Stimulated activated CD8-positive, alpha-beta memory T cell treated with anti-CD3 and anti-CD28 coated beads, Interleukin-7, amount 100 ng/mL, for 48 hours (primary cell): ENCODE measurements at places on chromosomes 12 and 14.

GRCh38 chr14:98208943-98209342 lies 1063.1 kb downstream of the BCL11B start:
- no peak for DNase-seq

GRCh38 chr12:19525274-19525673 lies 86.0 kb downstream of the AEBP2 start:
- no peak for DNase-seq

GRCh38 chr14:99725774-99726537 lies 41.9 kb downstream of the CYP46A1 start:
- DNase-seq: no peak

- no peak for DNase-seq
Observed at GRCh38 chr12:44317651-44318126, 481.8 kb downstream of the TMEM117 start.

GRCh38 chr14:68586896-68587751 lies 205.7 kb downstream of the ZFP36L1 start:
- DNase-seq: no peak

GRCh38 chr12:54549774-54550451 lies 512 bp downstream of the PDE1B start:
- DNase-seq: no peak

- no peak for DNase-seq
Observed at GRCh38 chr14:28340816-28341215, 425.8 kb upstream of the FOXG1 start.

- DNase-seq: no peak
Observed at GRCh38 chr14:99432485-99432884, 48.2 kb downstream of the SETD3 start.

DNA sequence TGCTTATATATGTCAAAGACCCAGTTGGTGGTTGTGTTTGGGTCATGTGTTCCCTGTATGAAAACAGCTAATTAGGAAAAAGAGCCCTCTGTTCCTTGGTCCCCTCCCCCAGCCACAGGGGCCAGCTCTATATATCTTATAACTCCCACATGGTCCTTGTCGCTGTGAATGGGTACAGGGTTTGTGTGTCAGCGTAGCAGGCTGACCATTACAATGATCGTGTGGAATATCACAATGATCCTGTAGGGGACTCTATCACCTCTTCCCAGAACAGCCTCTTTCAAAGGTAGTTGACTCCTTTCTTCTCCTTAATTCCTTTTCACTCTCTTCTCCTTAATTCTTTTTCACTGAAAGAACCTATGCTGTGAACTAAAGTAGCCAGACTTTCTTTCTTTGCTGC lies 51.6 kb upstream of the RIC8B start:
- no peak for DNase-seq

DNA sequence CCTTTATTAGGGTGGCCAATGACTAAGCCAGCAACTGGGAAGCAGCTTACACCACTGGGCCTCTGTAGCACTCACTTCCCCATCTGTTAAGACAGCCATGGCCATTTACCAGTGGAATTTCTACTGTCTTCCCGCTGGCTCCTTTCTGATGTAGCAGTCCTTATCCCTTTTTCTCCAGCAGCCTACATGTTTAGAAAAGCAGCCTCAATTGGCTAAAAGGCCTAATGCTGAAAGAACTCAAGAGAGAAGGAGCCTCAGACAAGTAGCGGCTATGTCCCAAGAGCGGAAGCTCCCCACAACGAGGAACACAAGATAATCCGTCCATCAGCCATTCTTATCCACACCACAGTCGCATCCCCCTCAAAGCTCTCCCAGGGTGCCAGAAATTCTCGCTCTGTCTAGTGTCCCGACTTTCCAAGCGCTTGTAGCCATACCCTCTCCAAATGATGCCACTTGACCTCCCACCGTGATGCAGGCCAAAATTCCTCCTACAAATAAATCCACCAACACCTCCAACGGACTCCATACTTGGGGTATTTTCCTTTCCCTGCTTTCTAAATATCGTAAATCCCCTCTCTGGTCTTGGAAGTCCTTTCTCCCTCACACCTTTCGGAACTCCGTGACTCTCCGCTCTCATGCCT lies 624 bp downstream of the M6PR start:
- DNase-seq: no peak

DNA sequence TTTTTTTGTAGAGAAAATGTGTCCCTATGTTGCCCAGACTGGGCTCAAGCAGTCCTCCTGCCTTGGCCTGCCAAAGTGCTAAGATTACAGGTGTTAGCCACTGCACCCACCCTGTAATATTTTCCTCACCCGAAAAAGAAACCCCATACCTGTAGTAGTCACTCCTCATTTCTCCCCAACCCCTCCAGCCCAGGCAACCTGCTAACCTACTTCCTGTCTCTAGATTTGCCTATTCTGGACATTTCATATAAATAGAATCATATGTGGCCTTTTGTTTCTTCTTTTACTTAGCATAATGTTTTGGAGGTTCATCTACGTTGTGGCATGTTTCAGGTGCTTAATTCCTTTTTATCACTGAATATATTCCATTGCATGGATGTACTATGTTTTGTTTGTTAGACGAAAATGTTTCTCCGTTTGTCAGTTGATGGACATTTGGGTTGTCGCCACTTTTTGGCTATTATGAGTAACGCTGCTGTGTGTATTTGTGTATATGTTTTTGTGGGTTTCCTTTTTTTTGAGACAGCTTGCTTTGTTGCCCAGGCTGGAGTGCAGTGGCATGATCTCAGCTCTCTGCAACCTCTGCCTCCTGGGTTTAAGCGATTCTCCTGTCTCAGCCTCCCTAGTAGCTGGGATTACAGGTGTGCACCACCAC lies 6.2 kb downstream of the ANKRD13A start:
- DNase-seq: no peak

- DNase-seq: no peak
Observed at GRCh38 chr12:92624236-92624635, 78.6 kb upstream of the PLEKHG7 start.

DNA sequence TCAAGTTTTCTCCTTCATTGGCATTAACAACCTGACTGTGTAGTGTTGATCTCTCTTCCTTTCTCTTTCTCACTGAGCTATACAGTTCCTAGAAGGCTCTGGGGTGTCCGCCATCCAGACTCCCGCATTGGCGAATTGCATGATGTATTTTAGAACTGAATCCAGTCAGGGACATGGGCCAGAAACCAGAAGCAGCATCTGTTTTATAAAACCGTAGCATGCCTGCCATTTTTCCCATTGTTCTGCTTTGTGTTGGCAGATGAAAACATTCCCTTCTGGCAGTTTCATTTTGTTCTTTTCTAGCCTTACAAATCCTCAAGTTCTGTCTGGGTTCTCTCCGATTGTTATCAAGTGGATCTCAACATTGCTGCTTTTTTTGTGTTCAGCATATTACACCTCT lies 268.3 kb upstream of the SEL1L start:
- no peak for DNase-seq

GRCh38 chr14:45185100-45185814 lies 49.5 kb downstream of the FANCM start:
- DNase-seq: no peak

- no peak for DNase-seq
Observed at GRCh38 chr14:55867719-55868118, 250.5 kb upstream of the PELI2 start.

GRCh38 chr14:63672417-63673180 lies 30.9 kb upstream of the WDR89 start:
- no peak for DNase-seq

DNA sequence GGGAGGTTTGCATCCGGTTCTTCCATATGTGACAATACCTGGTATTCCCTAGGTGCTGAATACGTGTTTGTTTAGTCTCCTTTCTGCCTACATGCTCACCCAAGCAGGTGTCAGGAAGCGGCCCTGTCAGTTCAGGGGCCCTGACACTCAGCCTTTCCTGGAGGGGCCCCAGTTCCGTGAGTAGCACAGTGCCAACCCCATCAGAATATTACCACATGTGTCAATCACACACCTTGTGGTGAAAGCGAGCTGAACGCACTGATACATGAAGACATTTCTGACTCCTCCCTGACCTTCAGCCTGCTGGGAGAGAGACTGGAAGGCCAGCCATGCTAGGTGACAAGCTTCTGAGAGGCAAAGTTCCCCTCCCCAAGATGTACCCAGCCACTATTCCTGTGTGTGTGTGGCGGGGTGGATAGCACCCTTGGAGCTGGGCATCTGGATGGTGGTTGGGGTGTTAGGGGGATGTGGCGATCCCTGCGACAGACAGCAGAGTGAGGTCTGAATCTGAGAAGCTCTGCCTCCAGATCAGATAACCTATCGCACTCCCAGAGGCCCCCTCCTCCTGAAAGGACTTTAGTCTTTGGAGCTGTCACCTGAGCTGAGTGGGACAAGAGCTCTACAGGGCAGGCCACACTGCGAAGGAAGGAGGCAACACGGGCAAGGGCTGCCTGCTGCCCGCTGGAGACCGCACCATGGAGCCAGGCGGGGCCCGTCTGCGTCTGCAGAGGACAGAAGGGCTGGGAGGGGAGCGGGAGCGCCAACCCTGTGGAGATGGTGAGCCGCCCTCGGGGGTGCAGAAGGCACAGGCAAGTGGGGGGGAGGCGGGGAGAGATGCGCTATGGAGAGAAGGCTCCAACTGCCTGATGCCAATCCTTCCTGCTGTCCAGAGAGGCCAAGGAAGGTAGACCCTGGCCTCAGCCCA lies at the start of gene SOAT2:
SOAT2 (plus strand) TSS at position 604 of the 925 bp plus-strand sequence; CDS start at position 696, 92 bp downstream.
- DNase-seq: peak; percentile 68

- DNase-seq: no peak
Observed at GRCh38 chr12:91388573-91388972, 206.0 kb upstream of the DCN start.

DNA sequence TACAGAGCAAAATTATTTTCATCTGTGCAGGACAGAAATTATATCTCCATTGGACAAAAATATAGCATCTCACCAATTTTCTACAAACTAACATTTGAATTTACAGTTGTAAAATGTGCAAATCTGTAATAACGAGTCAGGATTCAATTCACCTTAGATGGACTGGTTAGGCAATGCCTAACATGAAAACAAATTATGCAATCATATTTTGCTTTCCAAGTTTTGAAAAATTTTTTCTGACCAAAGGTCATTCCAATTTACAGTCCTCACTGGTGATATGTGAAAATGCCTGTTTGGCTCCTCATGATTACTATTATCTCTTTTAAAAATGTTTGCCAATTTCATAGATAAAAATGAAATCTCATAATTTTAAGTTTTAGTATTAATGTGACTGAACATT lies 6.5 kb upstream of the CPM start:
- DNase-seq: no peak

DNA sequence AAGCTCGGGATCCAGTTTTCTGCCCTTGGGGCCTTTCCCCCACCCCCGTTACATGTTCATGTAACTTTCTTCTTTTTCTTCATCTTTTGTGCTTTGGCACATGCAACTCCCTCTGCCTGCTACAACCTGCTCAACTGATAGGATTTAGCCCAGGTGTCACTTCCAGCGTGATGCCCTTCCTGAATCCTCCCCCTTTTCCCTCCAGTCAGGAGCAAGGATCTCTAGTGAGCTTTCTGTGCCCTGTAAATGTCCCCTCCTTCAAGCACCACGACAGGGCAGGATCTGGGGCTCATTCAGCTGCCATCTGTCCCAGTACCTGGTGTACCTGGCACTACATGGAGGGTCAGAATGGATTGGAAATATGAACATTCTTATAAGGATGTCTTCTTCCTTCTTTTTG lies 15.3 kb downstream of the PELI2 start:
- no peak for DNase-seq

DNA sequence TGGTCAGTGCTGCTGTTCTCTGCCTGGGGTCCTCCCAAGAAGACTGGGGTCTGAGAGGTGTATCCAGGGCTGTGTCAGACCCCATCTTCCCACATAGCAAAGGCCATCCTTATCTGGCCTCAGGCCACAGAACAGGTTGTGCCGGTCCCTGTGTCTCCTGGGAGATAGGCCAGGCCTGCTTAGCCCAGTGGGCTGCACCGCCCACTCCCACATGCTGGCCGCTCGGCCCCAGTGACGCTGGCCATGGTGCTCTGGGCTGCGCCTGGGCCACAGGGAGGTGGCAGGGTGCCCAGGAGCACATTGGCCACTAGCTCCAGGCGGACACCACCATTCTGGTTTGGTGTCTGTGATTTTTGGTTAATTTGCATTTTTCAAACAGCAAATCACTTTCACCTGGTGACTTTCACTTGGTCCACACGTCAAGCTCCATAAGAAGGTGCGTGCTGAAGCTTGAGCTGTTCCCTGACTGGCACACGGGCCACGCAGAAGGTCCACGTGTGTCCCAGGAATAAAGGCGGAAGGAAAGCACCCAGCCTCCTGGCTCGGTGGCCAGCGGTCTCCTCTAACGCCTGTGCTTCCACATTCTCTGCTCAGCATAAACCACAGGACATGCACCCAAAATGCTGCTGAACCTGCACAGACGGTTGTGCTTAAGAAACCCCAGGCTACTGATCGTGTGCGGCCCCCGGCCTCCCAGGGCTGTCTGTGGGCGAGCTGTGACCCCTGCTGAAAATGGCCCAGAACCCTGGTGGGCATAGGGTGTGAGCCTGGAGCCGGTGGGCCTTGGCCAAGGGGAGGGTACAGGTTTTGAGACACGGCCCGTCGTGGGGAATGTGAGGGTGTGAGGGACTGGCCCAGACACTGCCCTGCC lies 4.6 kb downstream of the FBRSL1 start:
- no peak for DNase-seq

DNA sequence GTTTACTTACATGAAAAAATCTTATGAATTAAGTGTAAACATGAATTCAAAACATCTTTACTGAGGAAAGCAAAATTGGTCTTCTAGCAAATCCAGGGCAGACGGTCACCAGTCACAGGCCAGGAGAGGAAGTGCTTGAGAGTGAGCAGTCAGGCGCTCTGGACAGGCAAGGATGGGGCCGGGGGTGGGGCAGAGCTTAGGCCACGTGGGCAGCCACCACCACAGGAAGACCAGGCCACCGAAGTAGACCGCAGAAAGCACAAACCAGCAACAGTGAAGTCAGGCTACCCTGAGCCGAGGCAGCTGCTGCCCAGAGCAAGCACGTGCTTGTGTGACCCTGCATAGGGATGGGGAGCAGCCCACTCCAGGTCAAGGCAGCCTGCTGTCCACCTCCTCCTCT lies 33.5 kb downstream of the SLC6A12 start:
- DNase-seq: no peak

- no peak for DNase-seq
Observed at GRCh38 chr14:76019676-76020075, 34.1 kb downstream of the IFT43 start.

DNA sequence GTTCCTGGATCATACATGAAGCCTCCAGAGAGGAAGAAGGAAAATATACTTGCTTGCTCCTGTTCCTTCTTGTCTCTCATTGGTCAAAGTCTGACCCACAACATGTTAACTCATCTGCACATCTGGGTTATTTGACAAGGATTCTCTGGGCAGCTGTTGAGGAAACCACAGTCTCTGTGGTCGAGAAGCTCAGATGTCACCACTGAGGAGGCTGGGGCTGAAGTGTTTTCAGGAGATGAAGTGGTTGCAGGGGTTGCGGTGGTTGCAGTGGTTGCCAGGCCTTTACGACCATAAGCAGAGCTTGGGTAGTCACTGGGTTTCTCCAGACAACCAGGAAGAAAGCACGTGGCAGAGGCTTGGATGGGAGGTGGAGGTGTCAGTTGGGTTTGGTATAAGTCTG lies 265.0 kb upstream of the LRIG3 start:
- no peak for DNase-seq
